ENCODE measurements at places on chromosomes 2 and 18. TPM values are rescaled to one million over a fixed set of nuclear protein-coding genes. Genes with fewer than 3 reads are reported as not detected.

The ERLEC1 gene
- polyA plus RNA-seq, result 88.6 TPM

The GPR75 gene
- polyA plus RNA-seq, result 1.6 TPM

The BOLL gene
- polyA plus RNA-seq, result not detected

The HOXD13 gene
- polyA plus RNA-seq, result not detected

The CYP26B1 gene
- 0.56 TPM for polyA plus RNA-seq

The GAREM2 gene
- polyA plus RNA-seq, result 3.2 TPM

The NOL4 gene
- polyA plus RNA-seq, result 61.0 TPM

The EGR4 gene
- not detected for polyA plus RNA-seq

The CHRND gene
- not detected for polyA plus RNA-seq

Data from neural cell (in vitro differentiated cells).